ENCODE measurements at places on chromosomes 2 and 18.

- DNase-seq: no peak
Observed at GRCh38 chr18:8229787-8230186, 379.4 kb upstream of the RAB12 start.

DNA sequence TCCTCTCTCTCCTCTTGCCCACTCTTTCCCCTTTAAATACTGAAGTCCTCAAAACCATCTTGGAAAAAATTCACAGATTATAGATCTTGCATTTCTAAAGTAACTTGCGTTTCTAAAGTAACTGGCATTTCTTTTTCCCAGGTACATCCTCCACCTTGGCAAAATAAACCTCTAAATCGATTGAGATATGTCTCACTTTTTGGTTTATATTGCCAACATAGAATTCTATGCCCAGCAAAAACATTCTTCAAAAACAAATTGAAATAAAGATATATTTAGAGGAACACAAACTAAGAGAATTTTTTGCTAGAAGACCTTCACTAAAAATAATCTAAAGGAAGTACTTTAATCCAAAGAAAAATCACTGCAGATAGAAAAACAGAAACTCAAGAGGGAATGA lies 122.5 kb upstream of the RBMS1 start:
- no peak for DNase-seq

DNA sequence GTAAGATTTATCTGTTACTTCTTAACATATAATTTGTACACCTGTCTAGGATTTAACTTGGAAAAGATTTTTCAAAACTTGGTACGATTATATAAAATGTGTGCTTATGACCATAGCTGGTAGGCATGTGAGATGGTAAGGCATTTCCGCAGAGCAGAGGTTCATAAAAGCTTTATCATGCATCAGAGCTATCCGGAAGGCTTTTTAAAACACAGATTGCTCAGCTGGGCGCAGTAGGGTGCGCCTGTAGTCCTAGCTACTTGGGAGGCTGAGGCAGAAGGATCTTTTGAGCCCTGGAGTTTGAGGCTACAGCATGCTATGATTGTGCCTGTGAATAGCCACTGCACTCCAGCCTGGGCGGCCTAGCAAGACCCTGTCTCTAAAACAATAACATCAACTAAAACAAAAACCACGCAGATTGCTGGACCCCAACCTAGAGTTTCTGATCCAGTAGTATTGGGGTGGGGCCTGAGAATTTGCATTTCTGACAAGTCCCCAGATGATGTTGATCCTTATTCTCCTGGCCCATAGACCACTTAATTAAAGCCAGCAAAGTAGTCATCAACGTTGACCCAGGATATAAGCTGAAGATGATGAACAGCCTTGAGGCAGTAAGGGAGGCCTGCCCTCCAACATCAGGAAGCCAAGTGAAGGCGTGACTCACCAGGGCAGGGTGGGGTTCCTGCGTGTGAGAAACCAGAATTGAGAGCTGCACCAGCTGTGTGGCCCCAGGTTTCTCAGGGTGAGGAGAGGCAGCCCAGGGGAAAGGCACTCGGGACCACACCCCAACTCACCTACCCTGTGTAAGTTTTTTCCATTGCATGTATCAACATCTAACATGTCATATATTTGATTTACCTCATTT lies 21.6 kb upstream of the SLC20A1 start:
- no peak for DNase-seq

- DNase-seq: no peak
Observed at GRCh38 chr2:54602736-54603322, 120.6 kb upstream of the EML6 start.

GRCh38 chr18:63336366-63337099 lies 17.0 kb upstream of the BCL2 start:
- no peak for DNase-seq

DNA sequence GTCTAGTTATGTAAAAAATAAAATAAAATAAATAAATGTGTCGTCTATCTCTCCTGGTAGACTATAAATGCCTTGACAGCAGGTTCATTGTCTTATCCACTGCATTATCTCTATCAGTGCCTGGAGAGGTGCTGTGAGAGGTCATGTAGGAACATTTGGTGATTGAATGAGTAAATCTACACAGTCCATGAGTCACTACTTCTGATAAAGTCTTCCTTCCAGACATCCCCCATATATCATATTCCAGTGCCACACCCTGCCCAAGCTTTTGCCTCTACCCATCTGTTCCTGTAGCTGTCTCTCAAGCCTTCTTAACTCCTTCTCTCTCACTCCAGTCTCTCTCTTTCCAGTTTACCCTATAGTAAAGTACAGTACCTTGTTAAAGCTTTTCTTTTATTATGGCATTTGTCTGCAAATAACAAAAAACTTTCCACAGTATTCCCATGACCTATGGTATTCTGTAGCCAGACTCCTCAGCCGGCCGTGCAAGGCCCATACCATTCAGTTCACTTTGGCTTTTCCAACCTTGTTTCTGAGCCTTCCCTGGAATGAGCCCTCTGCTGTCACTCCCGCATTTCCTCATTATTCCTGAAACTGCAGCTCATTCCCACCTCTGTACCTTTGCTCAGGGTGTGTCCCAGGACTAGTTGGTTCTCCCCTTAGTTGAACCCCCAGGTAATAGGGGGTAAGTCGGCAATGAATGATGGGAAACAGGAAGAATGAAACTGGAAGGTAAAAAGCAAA lies 37.5 kb downstream of the ANXA4 start:
- DNase-seq: no peak

DNA sequence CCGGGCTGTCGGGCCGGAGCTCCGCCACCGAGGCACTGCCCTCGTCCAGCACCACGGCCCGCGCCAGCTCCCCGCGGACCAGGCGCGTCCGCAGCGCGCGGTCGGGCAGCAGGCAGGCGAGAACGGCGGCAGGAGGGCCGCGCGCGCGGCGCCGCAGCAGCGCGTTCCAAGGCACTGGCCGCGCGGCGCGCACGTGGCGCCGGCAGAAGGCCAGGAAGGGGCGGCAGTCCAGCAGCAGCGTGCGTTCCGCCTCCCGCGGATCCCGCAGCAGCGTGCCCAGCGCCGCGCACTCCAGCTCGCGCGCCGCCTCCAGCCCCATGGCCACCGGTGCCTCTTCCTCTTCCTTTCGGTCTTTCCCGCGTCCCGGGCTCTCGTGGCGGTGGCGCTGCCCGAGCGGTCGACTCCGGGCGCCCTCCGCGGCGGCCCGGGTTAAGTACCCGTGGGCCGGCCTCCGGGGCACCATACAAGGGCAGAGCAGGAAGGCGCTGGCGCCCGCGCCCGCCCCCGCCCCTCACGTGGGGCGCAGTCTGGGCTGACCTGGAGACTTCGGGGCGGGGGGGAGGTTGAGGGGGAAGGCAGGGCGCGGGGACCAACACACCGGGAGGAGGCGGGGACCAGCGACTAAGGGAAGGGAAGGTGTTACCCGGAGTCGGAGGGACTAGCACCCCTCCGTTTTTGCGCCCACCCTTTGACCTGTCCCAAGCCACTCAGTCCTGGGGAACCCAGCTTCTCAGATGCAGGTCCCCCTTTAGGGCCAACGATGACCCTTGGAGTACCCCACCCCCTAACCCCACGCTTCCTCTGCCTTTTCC lies at the start of gene DUSP2:
TSS of gene DUSP2 (minus strand) at position 405 of the 812 bp plus-strand sequence. CDS start at position 319, 86 bp downstream.
- no peak for DNase-seq

Measured in D721Med (cell line).